ENCODE measurements at places on chromosomes 3 and 15.
A peak's percentile ranks its signal among the peaks of the same experiment; 100 is the strongest.

DNA sequence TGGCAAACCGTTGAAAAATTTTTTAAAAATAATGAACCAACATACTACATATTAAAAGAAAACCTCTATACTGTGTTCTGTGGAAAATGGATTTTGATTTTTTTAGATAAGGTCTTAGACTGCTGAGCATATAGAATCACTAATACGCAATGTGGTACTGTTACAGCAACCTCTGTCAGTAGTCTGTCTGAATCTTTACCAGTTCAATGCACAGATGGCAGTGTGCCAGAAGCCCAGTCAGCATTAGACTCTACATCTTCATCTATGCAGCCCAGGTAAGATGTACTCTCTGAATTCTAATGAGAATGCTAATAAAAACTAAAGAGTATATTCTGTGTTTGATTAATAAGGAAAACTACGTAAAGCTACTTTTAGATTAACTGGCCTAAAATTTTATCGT is 31.3 kb upstream of the FAH start:
- no peak for DNase-seq

GRCh38 chr15:52097180-52097579 is 15.4 kb downstream of the BCL2L10 start:
- DNase-seq = no peak

DNA sequence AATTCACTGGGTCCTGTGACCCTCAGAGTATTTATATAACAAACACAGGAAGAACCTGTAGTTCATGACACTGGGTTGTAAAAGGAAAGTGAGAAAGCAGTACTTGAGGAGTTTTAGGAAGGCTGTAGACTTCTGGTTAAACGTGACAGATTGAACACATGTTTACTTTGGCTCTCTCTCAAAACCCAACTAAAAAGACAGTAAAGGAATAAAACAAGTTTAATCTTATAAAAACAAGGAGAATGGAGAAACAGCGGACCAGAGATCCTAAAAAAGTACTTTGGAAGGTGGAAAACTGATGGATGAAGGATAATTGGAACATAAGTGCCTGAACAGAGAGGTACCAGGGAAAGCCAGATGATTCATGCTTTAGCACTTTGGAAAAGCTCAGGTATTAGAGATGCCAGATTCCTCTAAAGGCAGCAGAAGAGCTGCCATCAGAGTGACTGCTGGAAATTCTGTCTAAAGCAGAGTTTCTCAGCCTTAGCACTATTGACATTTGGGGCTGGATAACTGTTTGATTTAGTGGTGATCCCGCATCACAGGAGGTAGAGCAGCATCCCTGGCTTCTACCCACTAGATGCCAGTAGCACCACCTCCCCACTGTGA is 182.9 kb upstream of the RORA start:
- DNase-seq = no peak

GRCh38 chr3:16171825-16172224 is 2.7 kb upstream of the GALNT15 start:
- DNase-seq = no peak

DNA sequence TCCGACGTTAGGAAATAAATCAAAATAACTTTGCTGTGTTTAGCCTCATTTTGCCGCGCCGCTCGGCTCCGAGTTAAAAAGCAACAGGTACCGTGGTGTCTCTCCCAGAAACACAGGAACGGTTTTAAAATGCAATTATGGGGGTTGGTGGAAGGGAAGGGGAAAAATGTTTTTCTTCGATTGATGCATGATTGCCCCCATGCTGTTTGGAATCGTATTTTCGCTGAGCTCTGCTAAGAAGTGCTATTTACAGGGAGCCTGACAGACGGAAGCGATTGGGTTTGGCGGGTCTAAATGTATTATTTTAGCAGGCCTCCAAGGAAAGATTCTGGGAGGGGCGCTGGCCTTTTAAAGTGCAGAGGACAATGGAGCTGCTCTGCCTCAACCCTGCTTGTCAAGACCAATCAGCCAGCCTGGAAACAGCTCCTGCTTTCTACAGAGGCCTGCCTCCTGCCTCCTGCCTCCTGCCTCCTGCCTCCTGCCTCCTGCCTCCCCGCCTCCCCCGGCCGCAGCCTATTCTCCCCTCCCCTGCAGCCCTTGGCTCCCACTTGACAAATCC is 156.7 kb upstream of the TLE3 start:
- DNase-seq = no peak

GRCh38 chr3:72694398-72694797 is 153.8 kb downstream of the SHQ1 start:
- DNase-seq = no peak

DNA sequence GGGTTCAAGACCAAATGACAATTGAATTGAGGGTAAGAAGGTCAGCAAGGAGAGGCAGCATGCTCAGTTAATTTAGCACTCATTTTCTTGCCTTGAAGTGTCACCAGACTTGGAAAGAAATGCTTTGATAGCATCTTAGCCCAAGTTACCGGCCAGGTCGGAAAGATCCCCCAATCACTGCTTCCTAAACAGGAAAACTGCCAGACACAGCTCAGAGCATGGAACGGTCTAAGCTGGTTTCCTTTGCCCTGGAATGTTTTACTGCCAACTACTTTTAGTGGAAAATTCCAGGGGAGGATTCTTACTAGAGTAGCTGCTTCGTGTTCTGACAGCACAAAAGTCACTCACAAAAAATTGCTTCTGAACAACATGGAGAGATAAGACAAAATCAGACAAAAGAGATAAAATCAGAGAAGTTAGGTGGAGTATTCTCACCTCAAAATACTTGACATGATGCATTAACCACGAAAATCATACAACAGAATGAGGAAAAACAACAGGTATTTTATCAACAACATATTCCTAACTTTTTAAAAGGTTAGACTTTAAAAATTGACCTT is 65.5 kb downstream of the CCR4 start:
- DNase-seq = no peak

- peak; percentile 81 for DNase-seq
Measured at GRCh38 chr15:26082221-26083109, 219.3 kb upstream of the ATP10A start.

DNA sequence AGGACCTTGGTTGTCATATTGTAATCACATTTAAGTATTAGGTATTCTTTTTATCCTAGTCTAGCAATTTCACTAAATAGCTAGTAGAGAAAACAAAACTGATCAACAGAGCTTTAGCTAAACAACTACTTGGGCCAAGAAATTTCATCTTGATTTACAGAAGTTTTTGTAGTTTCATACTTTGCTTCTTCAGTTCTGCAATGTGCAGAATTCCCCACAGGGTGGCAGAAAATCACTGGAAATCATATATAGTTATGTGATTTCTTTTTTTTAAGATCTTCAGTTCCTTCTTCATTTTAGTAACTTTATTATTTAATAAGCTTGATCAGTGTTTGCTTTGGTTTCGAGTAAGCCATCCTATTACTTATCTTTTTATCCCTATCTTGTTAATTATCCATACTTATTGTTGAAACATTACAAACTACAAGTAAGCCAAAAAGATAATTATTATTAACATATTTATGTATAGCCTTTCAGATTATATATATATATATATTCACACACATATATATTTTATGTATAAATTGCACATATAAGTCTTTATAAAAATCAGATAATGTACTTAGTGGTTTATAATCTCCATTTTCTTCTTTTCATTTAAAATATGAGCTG is 2.2 kb upstream of the BNIP2 start:
- DNase-seq = no peak

DNA sequence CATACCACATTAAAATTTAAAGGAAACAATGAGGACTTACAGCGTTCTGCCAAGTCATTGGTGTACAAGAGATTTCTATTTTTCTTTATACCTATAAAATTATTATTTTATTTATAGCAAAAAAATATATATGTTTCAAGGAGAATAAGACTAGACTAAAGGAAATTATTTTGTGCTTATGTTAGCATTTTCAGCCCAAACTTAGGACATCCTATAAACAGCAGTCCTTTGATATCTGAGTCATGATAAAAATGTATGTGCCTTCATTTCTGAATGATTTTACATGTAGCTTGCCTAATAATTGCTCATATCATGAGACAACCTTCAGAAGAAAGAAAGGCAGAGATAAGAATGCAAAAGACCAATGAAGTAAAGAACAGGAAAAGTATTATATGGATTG is 16.7 kb upstream of the CPA3 start:
- no peak for DNase-seq

DNA sequence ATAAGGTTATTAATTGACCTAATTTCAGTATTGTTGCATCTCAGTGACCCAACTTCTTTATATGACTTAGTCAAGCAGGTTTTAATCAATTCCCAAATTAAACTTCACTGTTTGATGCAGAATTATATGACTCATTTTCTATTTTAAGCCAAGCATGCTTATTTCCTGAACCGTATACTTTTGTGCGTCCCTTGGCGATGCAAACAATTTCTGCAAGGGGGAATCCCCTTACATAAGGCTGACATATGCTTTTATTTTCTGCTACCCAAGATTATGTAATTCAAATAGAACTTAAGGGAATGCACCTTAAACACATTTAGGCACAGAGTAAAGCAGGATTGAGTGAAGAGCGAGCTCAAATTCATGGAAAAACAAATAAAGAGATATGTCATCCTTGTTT is 303.9 kb downstream of the PDCD6IP start:
- DNase-seq = no peak

- no peak for DNase-seq
Measured at GRCh38 chr3:61236556-61236955, 14.7 kb downstream of the FHIT start.

DNA sequence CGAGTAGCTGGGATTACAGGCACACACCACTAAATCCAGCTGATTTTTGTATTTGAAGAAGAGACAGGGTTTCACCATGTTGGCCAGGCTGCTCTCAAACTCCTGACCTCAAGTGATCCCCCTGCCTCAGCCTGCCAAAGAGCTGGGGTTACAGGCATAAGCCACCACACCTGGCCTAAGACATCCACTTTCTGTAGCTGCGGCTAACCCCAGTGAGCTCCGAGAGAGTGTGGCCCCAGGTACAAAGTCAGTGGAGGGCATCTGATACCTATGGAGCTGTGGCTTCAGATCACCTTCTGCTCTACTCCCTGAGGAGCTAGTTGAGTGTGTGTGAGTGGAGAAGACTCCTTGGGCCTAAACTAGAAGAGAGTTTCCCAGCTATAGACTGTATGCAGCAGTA is 189.3 kb upstream of the TSC22D2 start:
- no peak for DNase-seq

GRCh38 chr3:71885006-71885405 is 100.1 kb upstream of the PROK2 start:
- no peak for DNase-seq

GRCh38 chr3:142523921-142524566 is 54.5 kb downstream of the ATR start:
- no peak for DNase-seq

- DNase-seq = no peak
Measured at GRCh38 chr15:87753539-87753938, 503.0 kb downstream of the NTRK3 start.

DNA sequence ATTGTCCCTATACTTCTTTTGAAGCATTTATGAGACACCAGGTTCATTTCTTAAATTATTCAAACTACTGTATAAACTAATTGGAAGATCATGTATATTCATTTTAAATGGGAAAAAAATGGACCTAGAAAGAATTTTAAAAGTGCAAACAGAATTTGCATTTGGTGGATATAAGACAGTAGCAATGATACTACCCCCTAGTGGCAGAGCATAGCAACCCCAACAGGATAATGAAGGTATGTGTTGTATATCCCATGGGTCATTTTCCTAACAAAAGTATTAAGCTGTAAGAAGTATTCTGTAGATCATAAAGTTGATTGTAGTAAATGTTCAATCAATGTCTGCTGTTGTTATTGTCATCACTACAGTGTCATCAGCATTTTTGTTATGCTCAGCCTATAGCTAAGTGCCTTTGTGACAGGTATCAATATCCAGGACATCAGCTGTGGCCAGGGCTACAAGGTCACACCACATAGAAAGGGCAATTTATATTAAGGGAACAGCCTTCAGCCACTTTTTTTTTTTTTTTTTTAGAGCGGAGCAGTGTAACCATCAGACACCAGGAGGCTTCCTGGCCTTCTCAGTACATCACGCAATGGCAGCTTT is 175.8 kb downstream of the FOXB1 start:
- DNase-seq = no peak

DNA sequence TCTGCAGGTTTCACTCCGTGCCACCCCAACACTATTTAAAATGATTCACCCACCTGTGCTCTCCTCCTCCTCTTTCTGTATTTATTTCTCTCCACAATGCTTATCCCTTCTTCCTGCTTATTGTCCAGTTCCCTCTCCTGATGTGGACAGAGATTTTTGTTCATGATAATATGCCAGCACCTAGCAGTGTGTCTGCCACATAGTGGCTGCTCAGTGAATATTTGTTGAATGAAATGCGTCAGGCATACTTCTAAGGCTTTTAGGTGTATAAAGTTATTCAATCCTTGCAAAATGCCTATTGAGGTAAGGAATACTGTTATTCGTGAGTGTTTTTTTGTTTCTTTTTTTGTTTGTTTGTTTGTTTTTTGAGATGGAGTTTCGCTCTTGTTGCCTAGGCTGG is 67.5 kb upstream of the MME start:
- no peak for DNase-seq
